ENCODE measurements at places on chromosomes 3 and 15.
A peak's percentile ranks its signal among the peaks of the same experiment; 100 is the strongest.

- peak; percentile 15 for DNase-seq
Observed at GRCh38 chr3:13647298-13648059, 98.6 kb downstream of the FBLN2 start.

- DNase-seq = no peak
Observed at GRCh38 chr3:196194542-196194915, 16.7 kb downstream of the ZDHHC19 start.

DNA sequence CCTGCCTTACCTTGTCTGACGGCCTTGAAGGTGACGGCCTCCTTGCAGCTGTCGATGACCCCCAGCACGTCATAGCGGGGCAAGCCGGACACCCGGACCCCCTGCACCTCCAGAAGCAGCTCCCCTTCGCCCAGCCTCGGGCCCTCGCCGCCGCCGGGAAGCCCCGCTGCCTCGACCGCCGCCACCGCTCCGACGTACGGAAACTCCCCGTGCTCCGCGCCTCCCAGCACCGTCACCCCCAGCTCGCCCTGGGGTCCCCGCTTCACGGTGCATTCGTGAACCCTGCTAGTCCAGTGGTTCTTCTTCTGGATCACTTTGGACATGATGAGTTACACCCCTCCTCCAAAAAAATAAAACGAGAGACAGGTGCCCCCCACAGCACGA lies 740 bp downstream of the MAGI1 start:
- DNase-seq = no peak

GRCh38 chr15:43469867-43470266 lies 23.1 kb downstream of the TP53BP1 start:
- DNase-seq = peak; percentile 20

DNA sequence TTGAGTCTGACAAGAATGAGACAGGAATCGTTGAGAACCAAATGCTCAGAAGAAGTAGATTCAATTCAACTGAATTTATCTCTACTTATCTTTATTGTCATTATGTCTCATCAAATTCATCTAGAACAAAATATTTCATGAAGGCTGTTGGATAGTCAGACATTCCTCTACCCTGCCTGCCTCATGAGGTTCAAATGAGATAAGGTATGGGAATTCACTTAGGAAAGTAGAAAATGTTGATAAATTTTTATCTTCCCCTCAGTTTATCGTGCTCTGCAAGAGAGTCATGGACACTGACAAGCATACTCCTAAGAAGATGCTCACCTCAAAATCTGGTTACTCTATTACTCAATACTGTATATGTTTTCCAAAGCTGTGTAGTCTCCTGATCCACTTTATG lies 149.7 kb upstream of the CDIN1 start:
- no peak for DNase-seq

- no peak for DNase-seq
Observed at GRCh38 chr15:42384597-42384996, 25.3 kb downstream of the CAPN3 start.

DNA sequence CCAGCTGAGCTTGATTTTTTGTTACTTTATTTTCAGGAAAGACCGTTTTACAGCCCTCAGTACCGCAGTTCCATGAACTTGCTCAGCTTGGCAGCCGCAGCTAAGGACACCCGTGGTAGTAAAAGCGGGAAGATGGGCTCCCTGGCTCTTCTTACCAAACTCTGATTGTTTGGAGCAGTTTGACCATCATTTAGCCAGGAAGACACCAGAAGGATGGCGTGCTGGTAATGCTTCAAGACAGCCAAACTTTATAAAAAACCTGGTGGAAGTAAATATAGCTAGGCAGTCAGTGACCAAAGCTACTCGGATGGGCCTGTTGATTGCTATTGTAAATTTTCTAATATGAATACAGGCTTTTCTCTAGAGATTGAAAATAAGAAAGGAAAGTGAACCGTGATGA lies 28.9 kb downstream of the POLR2M start:
- DNase-seq = no peak

DNA sequence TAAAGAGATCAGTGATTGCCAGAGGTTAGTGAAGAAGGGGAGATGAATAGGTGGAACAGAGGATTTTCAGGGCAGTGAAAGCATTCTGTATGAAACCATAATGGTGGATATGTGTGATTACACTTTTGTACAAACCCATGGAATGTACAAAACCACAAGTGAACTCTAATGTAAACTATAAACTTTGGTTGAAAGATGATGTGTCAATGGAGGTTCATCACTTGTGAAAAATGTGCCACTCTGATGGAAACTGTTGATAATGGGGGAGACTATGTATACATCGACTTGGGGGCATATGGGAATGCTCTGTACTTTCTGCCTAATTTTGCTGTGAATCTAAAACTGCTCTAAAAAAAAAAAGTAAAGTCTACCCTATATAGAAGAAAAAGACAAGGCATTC lies 68.7 kb upstream of the ARHGEF3 start:
- peak; percentile 63 for DNase-seq

DNA sequence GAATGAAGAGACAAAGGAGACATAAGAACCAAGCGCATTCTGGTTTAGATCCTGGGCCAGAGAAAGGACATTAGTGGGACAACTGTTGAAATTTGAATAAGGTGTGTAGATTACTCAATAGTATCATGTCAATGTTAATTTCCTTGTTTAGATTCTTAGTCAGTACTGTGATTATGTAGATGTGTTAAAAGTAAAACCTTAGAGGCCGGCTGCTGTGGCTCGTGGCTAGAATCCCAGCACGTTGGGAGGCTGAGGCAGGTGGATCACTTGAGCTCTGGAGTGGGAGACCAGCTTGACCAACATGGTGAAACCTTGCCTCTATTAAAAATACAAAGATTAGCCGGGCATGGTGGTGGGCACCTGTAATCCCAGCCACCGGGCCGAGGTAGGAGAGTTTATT lies 26.7 kb downstream of the CYP8B1 start:
- no peak for DNase-seq

DNA sequence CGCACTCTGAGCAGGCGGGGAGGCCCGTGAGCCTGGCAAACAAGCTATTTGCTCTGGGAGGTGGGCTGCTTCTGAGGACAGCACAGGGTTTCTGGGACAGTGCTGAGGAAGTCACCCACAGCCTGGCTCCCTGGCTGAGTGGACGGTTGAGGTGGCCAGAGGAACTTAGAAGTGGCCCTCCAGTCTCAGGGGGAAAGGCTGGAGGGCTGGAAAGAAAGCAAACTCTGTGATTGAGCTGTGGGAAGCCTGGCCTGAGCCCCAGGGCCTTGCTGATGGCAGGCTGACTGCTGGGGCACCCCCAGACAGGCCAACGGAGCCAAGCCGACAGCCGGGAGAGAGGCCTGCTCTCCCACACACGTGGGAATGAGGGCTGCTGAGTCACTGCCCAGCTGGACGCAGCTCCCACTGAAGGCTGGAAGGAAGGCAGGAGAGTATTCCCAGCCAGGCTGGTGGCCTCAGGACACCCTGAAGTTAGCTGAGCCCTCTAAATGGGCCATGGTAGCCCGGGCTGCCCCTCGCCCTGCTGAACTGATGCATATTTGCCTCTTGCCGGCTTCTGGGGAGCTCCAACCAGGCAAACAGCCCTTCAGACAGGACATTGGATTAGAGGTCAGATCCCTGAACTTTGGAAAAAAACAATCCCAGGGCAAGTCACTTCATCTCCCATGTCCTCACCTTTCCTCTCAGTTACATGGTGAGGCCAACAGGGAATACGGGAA lies 98.0 kb upstream of the TLE3 start:
- peak; percentile 68 for DNase-seq

- DNase-seq = peak; percentile 64
Observed at GRCh38 chr3:135516143-135516542, 449.4 kb upstream of the PPP2R3A start.

- DNase-seq = no peak
Observed at GRCh38 chr15:83288381-83288801, 3.9 kb upstream of the BNC1 start.

GRCh38 chr15:37446921-37447320 lies 346.6 kb upstream of the MEIS2 start:
- DNase-seq = peak; percentile 43

GRCh38 chr15:63628123-63628822 lies 31.1 kb downstream of the FBXL22 start:
- DNase-seq = no peak

- DNase-seq = no peak
Observed at GRCh38 chr3:197335428-197336132, 37.2 kb upstream of the DLG1 start.

- DNase-seq = peak; percentile 36
Observed at GRCh38 chr3:28286595-28286994, 45.2 kb downstream of the CMC1 start.

DNA sequence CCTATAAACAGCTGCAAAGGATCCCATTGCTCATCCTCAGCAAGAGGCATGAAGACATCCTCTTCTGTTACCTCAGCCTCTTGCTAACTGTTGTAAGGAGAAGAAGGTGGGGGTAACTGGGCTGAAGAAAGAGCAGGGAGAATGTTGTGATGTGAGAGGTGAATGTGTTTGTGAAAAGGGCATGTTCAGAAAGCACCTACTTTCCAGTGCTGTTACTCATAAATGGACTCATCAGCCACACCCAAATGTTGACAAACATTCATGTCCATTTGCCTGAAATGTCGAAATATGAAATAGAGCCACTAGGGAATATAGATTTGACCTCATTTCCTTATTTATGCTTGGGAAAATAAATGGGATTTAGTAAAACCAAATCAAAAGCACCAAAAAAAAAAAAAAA lies 12.6 kb downstream of the SLC24A1 start:
- DNase-seq = no peak

- DNase-seq = no peak
Observed at GRCh38 chr15:69061414-69061842, 46.9 kb downstream of the NOX5 start.

DNA sequence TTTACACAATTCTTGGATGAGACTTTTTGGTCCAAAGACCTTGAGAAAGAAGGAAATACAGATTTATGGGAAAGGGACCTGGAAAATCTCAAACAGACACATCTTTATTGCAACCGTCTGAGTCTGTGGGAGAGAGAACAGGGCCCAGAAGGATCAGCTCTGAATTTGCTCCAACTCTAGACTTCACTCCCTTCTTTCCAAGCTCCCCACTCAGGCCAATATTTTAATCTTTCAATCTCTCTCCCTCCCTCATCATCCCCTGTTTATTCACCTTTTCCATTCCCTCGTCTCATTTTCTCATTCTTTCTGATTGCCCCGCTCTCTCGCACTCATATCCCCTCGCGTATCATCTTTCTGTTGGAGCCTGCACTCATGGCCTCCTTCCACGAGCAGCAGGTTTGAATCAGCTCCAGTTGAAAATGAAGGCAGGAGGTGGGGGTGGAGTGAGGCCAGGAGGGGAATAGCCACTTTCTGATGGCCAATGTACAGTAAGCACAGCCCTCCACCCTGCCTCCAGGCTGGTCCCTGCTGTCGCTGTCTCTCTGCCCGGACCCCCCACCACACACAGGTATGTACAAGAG lies 63.6 kb upstream of the BOC start:
- no peak for DNase-seq

DNA sequence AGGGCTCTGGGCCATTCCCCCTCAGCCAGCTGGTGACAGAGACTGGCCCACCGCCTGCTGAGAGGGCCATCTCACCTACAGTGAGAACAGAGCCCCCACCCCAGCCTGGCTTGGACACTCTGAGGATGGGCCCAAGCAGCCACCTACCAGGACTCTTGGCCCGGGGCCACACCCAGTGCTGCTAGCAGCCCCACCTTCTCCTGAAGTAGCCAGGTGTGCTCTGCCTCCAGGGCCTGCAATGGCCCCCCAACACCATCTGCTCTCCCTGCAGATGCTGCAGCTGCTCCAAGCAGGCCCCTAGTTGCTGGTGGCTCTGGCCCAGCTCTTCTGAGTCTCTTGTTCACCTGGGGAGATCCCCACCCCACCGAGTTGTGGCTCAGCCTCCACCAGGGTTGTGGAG lies 6.8 kb upstream of the CLK3 start:
- no peak for DNase-seq

DNA sequence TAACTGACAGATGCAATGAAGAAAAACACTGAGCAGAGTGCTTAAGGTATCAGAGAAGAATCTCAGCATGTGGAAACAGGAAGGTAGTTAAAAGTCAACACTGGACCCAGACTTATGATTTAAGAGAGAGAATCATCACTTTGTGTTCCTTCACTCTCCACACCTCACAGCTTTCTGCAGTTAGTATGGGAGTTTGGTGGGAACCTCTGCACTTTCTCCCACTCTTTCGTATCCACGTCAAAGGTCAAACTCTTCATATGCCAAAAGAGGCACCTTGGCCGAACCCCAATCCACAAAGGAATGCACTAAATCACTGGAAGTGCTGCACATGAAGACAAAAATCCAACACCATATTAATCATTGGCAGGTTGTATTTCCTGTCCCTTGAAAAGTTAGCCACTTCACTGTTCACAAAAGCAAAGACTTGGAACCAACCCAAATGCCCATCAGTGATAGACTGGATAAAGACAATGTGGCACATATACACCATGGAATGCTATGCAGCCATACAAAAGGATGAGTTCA lies 361.2 kb downstream of the MAGI1 start:
- no peak for DNase-seq

DNA sequence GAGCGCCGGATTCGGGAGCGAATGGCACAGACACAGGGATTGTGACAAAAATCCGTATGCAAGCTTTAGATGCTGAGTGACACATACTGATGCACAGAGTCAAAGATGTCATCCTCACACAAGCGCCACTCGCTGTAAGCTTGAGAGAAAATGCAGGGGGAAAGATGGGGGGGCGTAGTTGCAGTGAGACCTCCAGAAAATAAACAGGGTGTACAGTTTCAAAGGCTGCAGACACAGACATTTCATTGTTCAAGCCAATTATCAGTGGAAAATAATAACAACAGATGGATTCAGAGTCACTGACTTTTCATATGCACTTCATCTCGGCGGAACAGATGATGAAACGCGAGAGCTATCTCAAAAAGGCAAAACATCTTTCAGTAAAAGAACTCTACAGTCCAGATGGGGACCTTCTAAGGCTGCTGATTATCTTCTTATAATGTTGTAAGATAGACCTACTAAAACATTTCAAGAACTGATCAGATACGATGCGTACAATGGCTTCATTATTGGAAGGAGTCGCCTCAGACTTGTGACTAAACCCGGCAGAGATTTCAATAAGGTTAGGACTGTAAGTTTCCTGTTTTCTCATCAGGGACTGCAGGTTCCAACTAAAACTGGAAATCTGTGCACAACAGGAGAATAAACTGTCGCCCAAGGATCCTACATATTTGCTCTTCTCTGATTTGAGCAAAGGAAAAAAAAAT lies 275.4 kb downstream of the FOXP1 start:
- peak; percentile 28 for DNase-seq

GRCh38 chr3:133828576-133829309 lies 23.1 kb downstream of the SRPRB start:
- no peak for DNase-seq

DNA sequence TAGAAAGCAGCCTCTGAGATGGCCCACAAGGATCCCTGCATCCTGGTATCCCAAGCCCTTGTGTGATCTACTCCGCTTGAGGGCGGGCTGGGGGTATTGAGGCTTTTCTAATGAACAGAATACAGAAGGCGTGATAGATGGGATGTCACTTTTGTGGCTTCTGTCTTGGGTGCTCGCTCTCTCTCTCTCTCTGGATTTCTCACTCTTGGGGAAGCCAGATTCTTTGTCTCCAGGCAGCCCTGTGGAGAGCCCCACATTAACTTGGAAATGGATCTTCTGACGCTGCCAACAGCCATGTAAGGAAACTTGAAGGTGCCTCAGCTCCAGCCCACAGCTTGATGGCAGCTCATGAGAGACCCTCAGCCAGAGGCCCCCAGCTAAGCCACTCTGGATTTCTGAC lies 26.9 kb upstream of the SEC62 start:
- DNase-seq = no peak
